ENCODE measurements at places on chromosomes 12 and 14.

- DNase-seq, result no peak
Measured at GRCh38 chr12:64694130-64695040, 64.8 kb downstream of the GNS start.

GRCh38 chr14:104515811-104516780 lies 63.5 kb upstream of the C14orf180 start:
- DNase-seq, result no peak

DNA sequence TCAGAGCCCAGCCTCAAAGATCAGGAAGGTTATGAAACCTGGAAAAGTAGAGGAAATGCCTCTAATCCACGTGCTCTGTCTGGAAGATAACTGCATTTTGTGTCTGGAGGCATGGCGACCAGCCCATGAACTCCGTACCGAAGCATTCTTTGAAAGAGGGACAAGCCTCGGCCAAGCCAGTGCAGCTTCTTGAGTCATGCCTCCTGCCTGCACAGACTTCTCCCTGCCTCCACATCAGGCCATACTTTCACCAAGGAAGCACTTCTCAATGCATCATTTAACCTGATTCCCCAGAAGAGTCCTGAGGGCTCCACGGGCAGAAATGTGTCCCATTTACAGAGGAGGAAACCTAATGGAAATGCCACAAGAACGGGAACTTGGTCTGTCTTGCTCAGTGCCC lies 3.4 kb downstream of the ACTN1 start:
- DNase-seq, result no peak

GRCh38 chr12:47828976-47829482 lies 9.3 kb upstream of the HDAC7 start:
- DNase-seq, result no peak

- DNase-seq, result no peak
Measured at GRCh38 chr14:27371209-27371608, 773.4 kb upstream of the NOVA1 start.

DNA sequence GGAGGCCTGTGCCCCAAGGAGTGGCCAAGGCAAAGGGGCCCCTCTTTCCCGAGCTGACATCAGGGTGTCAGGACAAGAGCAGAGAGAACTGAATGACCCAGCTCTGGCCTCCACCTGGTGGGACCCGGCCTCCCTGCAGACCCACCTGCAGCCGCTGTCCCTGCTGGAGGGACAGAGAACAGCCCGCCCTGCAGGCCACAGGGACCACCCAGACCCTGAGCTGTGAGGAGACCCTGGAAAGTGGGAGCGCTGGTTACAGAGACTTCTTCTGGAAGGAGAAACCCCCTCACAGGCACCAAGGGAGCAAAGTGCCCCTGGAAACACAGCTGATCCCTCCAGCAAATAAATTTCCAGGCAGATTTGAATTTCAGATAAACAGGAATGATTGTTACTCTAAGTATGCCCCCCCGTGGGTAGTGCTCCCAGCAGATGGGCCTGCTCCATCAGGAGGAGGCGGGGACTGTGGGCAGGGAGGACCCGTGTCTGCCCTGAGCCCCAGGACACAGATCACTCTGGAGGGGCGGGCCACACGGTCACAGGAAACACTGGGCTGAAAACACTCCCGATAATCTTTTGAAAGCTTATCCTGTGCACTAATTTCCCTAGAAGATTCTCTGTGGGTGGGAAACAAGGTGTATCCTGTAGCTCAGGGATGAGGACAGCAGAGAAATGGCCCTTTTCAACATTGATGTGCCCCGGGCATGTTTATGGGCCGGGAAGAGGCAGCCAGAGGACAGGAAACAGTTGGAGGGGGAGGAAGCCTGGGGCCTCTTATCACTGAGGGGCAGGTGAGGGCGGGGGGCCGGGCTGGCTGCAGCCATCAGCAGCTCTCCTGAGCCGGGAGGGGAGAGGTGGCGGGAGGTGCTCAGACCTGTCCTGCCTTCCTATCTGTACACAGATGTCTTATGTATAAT lies 276.0 kb downstream of the ADGRD1 start:
- no peak for DNase-seq

- DNase-seq, result no peak
Measured at GRCh38 chr14:87810711-87811110, 182.3 kb downstream of the GALC start.

DNA sequence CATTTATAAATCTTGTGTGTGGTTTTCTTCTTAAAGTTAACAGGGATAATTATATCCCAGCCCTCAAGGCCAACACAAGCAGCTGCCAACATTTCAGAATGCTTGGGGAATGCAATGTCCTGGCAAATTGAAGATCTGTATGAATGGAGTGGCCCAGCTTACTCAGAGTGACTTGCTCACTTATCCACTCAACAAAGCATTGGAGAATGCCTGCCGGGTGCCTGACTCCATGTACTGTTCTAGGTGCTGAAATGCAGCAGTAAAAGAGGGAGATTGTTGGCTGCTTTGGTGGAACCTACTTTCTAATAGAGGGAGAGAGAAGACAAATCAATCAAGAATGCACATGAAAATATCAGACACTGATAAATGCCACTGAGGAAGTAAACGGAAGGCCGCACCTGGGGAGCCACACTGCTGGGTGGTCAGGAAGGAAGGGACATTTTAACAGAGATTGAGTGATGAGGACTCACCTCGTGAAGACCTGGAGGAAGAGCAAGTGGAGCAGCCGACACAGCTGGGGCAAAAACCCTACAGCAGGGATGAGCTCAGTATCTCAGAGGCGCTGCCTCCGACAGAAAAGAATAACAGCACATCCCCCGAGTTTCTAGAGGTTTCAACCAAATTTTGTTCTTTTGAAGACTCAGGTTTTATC lies 61.2 kb upstream of the VASH1 start:
- DNase-seq, result no peak

- DNase-seq, result no peak
Measured at GRCh38 chr14:77059276-77059915, 30.9 kb upstream of the IRF2BPL start.

- DNase-seq, result no peak
Measured at GRCh38 chr14:39097159-39097558, 5.9 kb downstream of the SEC23A start.

GRCh38 chr14:52348279-52348678 lies 34.2 kb downstream of the PTGER2 start:
- no peak for DNase-seq

DNA sequence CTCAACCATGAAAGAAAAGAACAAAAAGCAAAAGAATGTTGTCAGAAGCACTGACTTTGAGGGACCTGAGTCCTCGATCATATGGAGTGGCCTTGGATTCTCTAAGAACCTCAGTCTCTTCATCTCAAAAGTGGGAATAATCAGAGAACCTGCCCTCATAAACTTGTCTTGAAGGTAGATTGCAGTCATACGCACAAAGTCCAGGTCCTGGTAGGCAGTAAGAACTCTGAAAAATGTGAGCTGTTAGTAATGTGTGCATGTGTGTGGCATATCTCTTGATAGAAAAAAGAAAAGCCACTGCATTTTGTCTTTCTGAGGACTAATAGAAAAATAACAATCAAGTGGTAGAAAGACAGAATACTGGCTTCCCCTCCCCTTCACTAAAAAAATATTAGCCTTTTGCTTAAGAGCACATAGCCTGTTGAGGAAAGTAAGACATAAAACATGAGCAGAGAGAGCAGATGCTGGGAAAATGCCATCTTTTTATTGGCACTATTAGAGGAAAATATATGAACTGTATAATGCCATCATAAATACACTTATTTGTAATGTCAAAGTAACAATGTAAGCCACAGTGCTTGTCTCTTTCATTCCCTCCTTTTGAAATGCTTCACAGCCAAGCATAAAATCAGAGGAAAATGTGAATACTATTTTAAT lies 205.1 kb upstream of the TBX3 start:
- DNase-seq, result no peak

GRCh38 chr12:24069532-24070395 lies 120.3 kb upstream of the SOX5 start:
- DNase-seq, result no peak

DNA sequence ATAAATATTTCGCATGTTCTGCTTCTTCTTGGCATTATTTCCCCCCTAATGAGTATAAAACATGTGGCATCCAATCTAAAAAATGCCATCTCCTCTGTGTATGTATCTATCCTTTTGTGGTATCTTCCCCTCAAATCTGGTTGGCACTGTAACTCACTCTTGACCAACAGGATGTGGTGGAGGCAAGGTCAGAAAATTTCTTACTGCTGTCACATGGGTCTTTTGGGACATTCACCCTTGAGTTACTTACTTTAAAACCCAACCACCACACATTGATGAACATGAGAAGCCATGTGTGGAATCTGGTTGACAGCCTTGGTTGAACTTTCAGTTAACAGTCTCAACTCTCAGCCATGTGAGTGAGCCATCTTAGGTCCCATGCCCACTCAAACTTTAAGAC lies 516.9 kb downstream of the SLC16A7 start:
- DNase-seq, result no peak

DNA sequence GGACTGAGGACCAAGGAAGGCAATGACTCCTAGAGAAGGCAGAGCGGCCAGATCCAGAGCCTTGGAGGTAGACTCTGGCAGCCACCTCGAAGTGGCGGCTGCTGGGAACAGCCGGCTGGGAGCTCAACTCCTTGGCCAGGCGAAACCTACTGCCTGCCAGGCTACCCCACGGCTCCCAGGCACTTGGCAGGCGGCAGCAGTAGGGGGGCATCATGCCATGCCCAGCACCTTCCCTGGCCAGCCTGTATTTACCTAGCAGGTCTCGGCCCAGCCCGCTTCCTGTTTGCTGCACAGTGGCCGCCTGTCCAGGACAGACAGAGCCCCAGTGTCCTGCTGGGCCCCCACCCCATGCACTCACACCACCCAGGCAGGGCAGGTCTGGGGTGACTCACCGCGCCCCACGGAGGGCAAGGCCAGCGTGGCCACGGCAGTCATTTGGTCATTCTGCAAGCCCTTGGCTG lies 10.2 kb downstream of the TRPV4 start:
- no peak for DNase-seq

GRCh38 chr12:92973614-92974013 lies 44.5 kb upstream of the EEA1 start:
- DNase-seq, result no peak

GRCh38 chr12:33813536-33813935 lies 208.8 kb upstream of the ALG10 start:
- no peak for DNase-seq

DNA sequence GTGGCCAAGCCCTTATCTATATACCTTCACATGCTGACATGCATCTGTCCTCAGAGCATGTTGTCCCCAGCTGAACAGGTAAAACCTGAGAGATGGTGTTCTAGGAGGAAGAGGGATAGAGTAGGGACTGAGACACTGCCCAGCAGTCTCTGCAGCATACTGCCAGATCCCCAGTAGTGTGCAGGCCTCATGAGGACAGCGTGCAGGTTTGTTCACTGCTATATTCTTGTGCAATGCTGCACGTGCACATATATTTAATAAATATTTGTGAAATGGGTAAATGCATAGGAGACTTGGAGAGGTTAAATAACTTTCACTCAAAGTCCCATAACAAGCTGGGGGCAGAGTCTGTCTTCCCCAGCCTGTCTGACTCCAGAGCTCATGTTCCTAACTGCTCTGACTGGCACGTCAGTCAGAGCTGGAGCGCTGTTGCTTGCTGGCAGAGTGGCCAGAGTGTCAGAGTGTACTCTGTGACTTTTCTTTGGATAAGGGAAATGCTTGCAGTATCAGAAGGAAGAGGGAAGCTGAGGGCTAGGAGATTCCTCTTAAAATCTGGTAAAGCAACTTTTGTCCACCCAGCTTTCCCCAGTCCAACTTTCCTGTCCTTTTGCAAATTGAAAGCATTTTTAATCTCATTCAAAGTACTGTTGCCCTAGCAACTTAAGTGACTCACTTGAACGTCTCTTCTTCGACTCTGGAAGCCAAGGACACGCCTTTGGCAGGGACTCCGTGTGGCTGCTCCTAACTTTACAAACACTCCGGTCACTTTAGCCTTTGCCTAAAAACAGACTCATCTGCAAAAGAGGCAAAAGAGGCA lies 14.9 kb upstream of the POLR3B start:
- DNase-seq, result no peak

GRCh38 chr12:96061323-96061722 lies 25.9 kb upstream of the LTA4H start:
- no peak for DNase-seq

DNA sequence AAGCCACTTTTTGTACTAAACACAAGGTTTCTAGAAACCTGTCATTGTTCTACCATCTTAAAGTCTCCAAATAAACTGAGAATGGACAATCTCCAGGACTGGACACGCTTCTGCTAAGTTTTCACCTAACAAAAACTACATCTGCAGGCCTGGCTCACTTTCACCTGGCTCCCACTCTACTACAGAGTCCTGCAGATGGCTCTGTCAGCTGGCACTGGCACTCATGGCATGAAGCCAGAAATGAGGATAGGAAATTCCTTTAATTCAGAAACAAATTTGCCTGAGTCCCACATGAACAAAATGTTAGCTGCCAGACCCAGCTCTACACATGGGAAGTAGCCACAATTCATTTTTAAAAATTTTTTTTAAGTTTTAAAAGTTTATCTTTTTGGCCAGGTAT lies 42.1 kb downstream of the STXBP6 start:
- DNase-seq, result no peak

DNA sequence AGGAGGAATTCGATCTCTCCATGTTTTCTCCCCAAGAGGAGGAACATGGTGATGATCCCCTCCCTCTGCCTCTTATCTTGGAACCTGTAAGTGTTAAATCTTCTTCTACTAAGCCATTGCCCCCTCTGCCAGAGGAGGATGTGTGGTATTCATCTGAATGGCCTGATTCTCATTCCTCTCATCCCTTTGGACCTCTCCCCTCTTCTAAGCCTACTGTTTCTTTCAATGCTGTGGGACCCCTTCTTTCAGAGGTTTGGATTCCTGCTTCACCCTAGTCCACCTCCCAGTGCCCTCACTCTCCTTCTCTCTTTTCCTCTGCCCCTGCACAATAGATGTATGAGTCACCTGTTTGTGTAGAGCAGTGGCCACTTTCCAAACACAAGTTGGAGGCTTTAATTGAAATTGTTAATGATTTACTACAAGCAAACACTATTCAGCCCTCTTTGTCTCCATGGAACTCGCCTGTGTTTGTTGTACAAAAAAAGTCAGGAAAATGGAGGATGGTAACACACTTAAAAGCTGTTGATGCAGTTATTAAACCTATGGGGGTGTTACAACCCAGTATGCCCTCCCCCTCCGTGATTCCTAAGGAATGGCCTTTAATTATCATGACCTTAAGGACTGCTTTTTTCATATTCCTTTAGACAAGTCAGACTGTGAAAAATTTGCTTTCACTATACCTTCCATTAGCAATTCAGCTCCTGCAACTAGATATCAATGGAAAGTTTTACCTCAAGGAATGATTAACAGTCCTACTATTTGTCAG lies 192.1 kb upstream of the ALG10B start:
- DNase-seq, result no peak

DNA sequence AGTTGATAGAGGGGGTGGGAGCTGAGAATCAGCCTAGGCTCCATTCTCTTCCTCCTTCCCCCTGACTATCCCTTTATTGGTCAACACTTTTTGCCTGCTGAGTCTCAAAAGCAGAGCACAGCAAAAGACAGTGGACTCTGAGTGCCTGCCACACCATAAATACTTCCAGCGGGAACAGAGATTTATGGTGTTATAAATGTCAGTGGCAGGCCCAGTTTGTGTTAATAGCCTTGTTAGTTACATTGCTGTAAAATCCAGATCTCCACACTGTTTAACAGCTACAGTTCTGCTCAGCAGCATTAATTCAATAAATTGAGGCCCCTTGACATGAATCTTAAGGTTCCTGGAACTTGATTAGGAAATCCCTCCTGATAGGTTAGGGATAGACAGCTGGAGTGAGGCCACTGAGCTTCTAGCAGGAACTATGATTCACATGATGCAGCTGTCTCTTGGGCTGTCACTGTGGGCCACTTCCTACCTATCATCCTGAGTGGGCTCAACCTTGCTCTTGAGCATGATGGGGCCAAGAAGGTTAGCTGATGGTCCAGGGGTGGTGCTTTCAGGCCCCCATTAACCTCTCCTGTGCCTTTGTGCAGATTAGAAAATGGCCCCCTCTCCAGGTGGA lies 295.2 kb upstream of the SRRM4 start:
- DNase-seq, result no peak

- DNase-seq, result no peak
Measured at GRCh38 chr12:12716151-12716792, 896 bp upstream of the CDKN1B start.

All from stimulated activated CD8-positive, alpha-beta memory T cell treated with anti-CD3 and anti-CD28 coated beads, Interleukin-4, amount 100 ng/mL, for 24 hours (primary cell).